ENCODE measurements at places on chromosomes 1 and 21. TPM values are rescaled to one million over a fixed set of nuclear protein-coding genes. Genes with fewer than 3 reads are reported as not detected.

The ARMH1 gene
- 0.38 TPM for total RNA-seq

The KCNT2 gene
- 0.03 TPM for total RNA-seq

The COL8A2 gene
- total RNA-seq = 0.08 TPM

The SLC19A1 gene
- 18.9 TPM for total RNA-seq

The RIPPLY3 gene
- total RNA-seq = 0.78 TPM

The AGT gene
- 0.13 TPM for total RNA-seq

The CORT gene
- 0.14 TPM for total RNA-seq

All from A549 treated with Mapracorat at 1 μM for 4 hours (cell line).